HepG2 (cell line): ENCODE measurements at places on chromosomes 3 and 15.

- DNase-seq = no peak
These were observed 16.4 kb downstream of the ZNF654 start for GRCh38 chr3:88075497-88075896.

- DNase-seq = no peak
These were observed 433.8 kb upstream of the CBLB start for GRCh38 chr3:106302451-106303221.

- DNase-seq = no peak
These were observed 2.8 kb downstream of the DUSP7 start for GRCh38 chr3:52053307-52054304.

- no peak for DNase-seq
These were observed 6.5 kb upstream of the CLDN16 start for GRCh38 chr3:190381441-190381840.

- no peak for DNase-seq
These were observed 276.2 kb upstream of the CTNNB1 start for GRCh38 chr3:40923143-40923542.

DNA sequence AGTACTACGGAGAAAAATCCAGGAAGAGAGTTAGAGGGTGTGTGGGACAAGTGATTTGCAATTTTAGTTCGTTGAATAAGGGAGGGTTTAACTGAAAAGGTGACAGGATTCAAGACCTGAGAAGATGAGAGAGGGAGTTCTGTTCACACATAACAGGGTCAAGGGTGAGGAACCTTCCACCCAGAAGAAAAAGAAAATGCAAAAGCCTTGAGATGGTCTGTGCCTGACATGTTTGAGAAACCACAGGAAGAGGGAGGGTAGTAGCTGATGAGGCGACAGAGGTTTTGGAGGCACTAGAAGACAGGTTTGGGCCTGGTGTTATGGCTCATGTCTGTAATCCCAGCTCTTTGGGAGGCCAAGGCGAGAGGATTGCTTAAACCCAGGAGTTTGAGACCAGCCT, 591 bp upstream of the SLC25A20 start:
- no peak for DNase-seq
